ENCODE measurements at places on chromosomes 16 and 17.

- DNase-seq: no peak
Measured at GRCh38 chr16:4795181-4795827, at the start of gene SMIM22. SMIM22 (plus strand) TSS chr16:4795369; CDS start chr16:4795735, 366 bp downstream.

DNA sequence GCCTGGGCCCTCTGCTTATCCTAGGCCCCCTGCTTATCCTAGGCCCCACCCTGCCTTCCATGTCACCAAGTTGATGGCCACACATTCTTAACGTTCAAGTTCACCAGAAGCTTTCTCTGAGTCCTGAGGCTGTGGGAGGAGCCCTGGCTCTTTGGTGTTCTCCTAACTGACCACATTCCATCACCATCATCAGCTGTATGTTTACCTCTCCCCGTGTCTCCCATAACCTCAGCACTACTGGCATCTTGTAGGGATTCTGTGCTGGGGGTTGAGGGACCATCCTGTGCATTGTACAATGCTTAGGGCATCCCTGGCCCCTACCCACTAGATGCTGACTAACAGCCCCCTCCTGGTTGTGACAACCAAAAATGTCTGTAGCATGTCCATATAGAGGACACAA, 99.3 kb downstream of the NDE1 start:
- no peak for DNase-seq

- no peak for DNase-seq
Measured at GRCh38 chr16:58507963-58508670, 7.2 kb upstream of the SETD6 start.

- DNase-seq: no peak
Measured at GRCh38 chr17:1852327-1852726, 22.5 kb downstream of the RPA1 start.

DNA sequence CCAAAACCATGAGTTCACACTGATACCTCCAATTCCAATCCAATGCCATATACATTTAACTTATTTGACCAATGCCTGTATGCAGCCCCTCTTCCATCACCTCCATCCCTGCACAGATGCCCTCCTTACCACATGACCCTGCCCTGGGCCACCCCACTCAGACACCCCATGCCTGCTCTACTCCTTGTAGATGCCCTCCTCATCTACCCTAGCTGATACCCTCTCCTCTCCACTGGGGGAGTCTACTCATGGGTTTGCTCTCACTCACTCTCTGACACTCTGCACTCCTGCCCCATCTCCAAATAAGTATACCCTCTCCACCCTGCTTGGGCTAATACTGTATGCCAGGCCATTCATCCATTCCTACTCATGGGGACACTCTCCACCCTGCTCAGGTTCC, 16.0 kb upstream of the CMTM4 start:
- no peak for DNase-seq

Data from stimulated activated CD8-positive, alpha-beta memory T cell treated with anti-CD3 and anti-CD28 coated beads, Interleukin-7, amount 100 ng/mL, for 1 hour (primary cell).